CD4-positive, alpha-beta T cell (primary cell): ENCODE measurements at places on chromosomes 4 and X.

DNA sequence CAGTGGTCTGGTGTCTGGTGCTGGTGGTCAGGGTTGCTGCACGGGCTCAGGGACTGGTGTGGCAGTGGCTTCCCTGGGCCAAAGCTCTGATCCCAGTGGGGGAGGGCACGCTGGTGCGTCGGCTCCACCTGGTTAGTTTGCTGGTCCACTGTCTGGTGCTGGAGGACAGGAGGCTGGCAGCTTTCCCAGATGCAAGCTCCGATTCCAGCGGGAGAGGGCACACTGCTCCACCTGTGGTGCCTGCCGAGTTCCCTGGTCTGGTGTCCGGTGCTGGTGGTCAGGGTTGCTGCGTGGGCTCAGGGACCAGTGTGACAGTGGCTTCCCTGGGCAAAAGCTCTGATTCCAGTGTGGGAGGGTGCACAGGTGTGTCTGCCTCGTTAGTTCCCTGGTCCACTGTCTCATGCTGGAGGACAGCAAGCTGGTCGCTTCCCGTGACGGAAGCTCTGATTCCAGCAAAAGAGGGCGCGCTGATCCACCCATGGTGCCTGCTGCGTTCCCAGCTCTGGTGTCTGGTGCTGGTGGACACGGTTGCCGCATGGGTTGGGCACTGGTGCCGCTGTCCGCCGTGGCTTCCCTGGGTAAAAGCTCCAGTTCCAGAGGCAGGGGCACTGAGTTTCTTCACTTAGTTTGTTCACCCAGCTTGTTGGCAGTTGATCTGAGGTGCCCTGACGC lies 5.8 kb downstream of the VMA21 start:
- no peak overlapping the region for H3K27ac ChIP-seq
- H3K4me3 ChIP-seq: no peak overlapping the region
- peaks cover 5% of the 10 kb centered on the region for H3K4me1 ChIP-seq

- H3K4me1 ChIP-seq: no peaks in the 10 kb centered on the region
- H3K4me3 ChIP-seq: no peak overlapping the region
- DNase-seq: no peak
- no peaks in the 10 kb centered on the region for H3K36me3 ChIP-seq
Measured at GRCh38 chr4:1414831-1415680, 8.8 kb upstream of the NKX1-1 start.

GRCh38 chr4:5656415-5656814 lies 51.9 kb downstream of the EVC2 start:
- H3K36me3 ChIP-seq: no peaks in the 10 kb centered on the region
- DNase-seq: no peak
- no peaks in the 10 kb centered on the region for H3K27me3 ChIP-seq
- H3K4me3 ChIP-seq: no peak overlapping the region
- no peak overlapping the region for H3K27ac ChIP-seq

DNA sequence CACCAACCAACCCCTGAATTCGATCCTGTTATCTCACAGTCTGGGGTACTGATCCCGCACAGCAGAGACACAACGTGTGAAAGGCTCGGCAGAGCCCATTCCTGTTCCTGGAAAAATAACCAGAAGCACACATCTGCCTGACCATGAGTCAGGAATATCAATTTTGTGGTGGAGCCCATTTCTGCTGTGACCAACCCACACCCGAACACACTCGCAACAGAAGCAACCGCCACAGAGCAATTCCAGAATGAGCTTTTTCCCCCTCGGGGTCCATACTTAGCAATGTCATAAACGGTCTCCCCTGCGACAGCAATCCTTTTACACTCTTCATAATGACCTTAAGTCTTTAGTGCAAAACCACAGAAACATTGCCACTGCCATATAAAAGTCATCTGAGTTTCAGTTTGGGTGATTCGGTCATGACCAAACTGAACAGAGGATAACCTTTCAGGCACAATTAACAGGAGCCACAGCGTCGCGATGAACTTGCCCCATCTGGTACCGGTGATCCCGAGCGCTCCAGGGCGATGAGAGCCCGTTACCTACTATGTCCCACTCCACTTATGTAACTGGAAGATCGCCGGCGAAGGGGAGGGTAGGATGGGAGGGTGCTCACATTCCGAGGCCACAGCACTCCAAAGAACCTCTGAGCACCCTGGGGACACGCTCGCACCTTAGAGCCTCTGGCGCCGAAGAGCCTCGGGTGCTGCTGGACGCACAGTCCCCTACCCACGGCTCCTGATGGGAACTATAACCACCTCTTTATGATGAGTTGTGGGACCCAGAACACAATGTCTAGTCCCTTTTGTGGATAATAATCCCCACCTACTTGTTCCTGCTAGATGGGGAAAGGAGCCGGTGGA lies 1.1 kb downstream of the MECP2 start:
- peaks cover 46% of the 10 kb centered on the region for H3K4me1 ChIP-seq
- H3K4me3 ChIP-seq: peak overlapping the region; percentile 90
- DNase-seq: no peak
- H3K27ac ChIP-seq: peak overlapping the region; percentile 86
- no peaks in the 10 kb centered on the region for H3K27me3 ChIP-seq

DNA sequence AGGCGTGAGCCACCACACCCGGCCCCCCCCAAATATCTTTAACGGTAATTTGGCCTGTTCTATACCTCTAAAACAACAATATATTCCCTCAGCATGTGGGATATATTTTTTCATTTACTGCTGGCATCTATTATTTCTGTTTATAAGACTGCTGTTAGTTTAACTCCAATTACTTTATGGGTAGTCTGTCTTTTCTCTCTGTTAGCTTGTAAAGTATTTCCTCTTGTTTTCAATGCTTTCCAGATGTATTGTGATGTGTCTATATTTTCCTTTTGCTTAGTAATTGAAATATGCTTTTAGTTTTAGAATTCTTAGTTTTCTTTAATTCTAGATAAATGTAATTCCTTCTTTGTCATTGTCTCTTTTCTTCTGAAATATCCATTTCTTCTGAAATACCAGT lies 445.8 kb downstream of the ANKRD50 start:
- no peak overlapping the region for H3K4me3 ChIP-seq
- H3K27ac ChIP-seq: no peak overlapping the region
- DNase-seq: no peak

DNA sequence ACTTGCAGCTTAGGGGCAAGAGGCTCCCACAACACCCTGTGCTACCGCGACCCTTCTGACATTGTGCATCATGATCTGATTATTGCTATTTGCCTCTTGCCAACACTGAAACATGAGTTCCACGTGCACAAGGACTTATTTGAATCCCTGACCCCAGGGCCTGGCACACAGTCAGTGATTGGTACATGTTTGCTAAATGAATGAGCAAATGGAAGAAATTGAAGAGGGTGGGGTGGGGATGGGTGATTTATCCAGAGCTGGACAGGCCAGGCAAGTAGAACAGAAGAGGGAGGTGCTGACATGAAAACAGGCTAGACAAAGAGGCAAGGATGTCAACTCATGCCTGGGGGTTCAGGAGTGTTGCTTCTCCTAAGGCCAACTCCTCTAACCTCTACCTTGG lies 24.9 kb upstream of the RPL39 start:
- H3K4me3 ChIP-seq: no peak overlapping the region
- H3K36me3 ChIP-seq: no peaks in the 10 kb centered on the region
- no peaks in the 10 kb centered on the region for H3K27me3 ChIP-seq
- peaks cover under 1% of the 10 kb centered on the region for H3K4me1 ChIP-seq
- no peak for DNase-seq
- H3K27ac ChIP-seq: no peak overlapping the region

GRCh38 chr4:126451237-126451873 lies 1136.6 kb downstream of the FAT4 start:
- no peaks in the 10 kb centered on the region for H3K4me1 ChIP-seq
- no peak overlapping the region for H3K27ac ChIP-seq
- DNase-seq: no peak
- no peaks in the 10 kb centered on the region for H3K36me3 ChIP-seq

DNA sequence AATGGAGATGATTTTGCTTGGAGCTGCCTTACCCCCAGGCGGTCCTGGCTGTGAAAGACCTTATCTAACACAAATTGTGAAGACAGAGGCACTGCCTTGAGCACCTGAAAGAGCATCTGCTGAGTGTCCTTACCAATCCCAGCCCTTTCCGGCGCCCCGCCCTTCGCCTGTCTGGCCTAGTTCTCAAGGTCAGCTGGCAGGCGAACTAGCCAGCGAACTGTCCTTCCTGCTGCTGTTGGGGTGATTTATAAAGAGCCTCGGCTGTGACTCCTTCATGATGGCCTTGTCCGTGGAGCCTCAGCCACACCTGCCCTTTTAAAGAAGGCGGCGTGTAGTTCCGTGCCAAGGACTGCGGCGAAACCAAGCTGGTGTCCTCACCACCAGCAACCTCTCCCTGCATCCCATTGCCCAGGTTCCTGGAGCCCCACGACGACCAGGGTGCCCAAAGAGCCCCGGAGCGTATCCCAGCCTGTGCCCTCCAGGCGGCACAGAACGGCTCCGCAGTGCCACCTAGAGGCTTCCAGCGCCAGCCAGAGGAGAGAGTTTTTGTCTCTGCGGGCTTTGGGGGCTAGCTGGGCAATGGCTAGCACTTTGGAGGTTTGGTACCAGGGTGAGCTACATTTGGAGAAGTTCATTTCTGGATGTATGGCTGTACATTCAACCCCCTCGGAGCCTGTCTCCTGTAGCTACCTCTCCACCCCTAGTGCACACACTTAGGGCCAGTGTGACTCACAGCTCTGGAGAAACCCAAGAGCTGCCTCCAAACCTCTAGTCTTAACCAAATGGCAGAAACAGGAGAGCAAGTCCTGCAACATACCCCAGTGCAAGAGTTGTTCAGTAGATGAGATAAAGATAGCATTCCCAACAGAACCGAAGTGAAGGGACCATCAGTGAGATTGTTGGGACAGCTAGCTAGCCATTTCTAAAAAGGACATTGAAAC lies 36.8 kb upstream of the VMA21 start:
- DNase-seq: peak; percentile 15
- H3K27ac ChIP-seq: no peak overlapping the region
- H3K36me3 ChIP-seq: no peaks in the 10 kb centered on the region
- H3K27me3 ChIP-seq: no peaks in the 10 kb centered on the region

GRCh38 chr4:42596918-42597317 lies 60.0 kb downstream of the ATP8A1 start:
- H3K27ac ChIP-seq: no peak overlapping the region
- no peaks in the 10 kb centered on the region for H3K36me3 ChIP-seq
- no peaks in the 10 kb centered on the region for H3K27me3 ChIP-seq

- H3K36me3 ChIP-seq: no peaks in the 10 kb centered on the region
- no peaks in the 10 kb centered on the region for H3K27me3 ChIP-seq
- no peak overlapping the region for H3K4me3 ChIP-seq
Measured at GRCh38 chr4:70000711-70001110, 4.9 kb downstream of the STATH start.

DNA sequence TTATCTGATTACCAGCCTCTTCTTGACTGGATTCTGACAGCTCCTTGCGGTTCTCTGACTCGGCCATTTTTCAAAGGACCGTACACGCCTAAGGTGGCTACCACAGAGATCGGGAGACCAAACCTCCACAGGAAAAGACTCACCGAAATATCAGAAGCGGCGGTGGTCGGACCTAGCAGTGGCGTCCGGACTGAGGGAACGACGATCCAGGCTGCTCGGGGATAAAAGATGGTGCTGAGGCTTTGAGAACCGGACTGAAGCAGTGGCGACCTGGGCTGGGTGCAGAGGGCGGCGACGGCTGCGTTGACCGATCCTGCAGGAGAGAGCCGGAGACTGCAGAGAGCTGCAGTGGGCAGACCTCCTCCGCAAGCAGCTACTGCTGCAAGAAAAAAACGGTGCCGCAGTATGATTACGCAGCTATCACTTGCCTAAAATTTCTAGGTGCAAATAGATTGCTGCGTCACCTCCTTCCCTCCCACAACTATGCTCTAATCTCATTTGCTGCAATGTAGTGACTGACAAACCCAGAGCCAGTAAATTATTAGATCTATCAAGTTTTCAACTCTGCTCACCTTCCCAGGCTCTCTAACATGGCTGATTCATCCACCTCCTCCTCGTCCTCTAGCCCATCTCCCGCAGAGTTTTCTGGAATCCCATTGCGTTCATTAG lies at the start of gene NAP1L2:
Gene NAP1L2, minus strand, starts transcription at position 426 of the 669 bp plus-strand sequence. Its CDS starts 359 bp downstream, at position 67.
- no peaks in the 10 kb centered on the region for H3K27me3 ChIP-seq
- H3K36me3 ChIP-seq: no peaks in the 10 kb centered on the region
- DNase-seq: peak; percentile 52
- H3K4me3 ChIP-seq: peak within 1 kb of the TSS; percentile 70
- H3K4me1 ChIP-seq: no peaks in the 10 kb centered on the region

DNA sequence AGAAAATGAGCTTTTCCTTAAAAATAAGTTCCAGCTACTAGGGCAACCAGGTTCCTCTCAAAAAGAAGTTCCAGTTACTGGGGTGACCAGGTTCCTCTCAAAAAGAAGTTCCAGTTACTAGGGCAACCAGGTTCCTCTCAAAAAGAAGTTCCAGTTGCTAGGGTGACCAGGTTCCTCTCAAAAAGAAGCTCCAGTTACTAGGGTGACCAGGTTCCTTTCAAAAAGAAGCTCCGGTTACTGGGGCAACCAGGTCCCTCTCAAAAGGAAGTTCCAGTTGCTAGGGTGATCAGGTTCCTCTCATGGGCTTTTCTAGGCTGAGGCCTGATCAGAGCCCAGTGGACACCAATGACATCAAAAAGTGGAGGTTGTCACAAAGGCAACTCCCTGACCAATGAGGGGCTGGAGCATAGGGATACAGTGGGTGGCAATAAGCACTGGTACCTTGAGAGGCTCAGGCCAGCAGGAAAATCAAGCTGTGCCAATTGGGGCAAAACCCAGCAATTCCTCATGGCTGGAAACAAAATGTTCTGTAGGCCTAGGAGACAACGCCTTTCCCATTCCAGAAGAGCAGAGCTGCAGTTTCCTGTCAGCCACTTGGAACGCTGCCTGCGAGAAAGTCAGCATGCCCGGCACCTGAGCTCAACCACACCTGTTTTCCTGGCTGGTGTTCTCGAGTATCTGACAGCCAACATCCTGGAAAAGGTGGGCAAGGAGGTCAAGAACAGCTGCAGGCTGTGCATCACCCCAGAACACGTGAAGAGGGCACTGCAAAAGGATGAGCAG lies 12.3 kb upstream of the SYTL5 start:
- no peak overlapping the region for H3K4me3 ChIP-seq
- H3K27ac ChIP-seq: no peak overlapping the region
- DNase-seq: peak; percentile 47
- H3K36me3 ChIP-seq: no peaks in the 10 kb centered on the region
- no peaks in the 10 kb centered on the region for H3K27me3 ChIP-seq
- no peaks in the 10 kb centered on the region for H3K4me1 ChIP-seq

- H3K4me1 ChIP-seq: no peaks in the 10 kb centered on the region
- no peak overlapping the region for H3K4me3 ChIP-seq
- peak; percentile 56 for DNase-seq
- no peak overlapping the region for H3K27ac ChIP-seq
- H3K36me3 ChIP-seq: no peaks in the 10 kb centered on the region
Measured at GRCh38 chrX:70196961-70197720, 19.9 kb downstream of the DGAT2L6 start.

- no peak overlapping the region for H3K4me3 ChIP-seq
- DNase-seq: no peak
- no peaks in the 10 kb centered on the region for H3K36me3 ChIP-seq
- H3K4me1 ChIP-seq: no peaks in the 10 kb centered on the region
Measured at GRCh38 chr4:93016350-93016749, 712.6 kb downstream of the GRID2 start.

GRCh38 chrX:118825227-118825626 lies 1.6 kb downstream of the ZCCHC12 start:
- DNase-seq: no peak
- H3K4me1 ChIP-seq: peaks cover 30% of the 10 kb centered on the region
- H3K4me3 ChIP-seq: no peak overlapping the region
- no peak overlapping the region for H3K27ac ChIP-seq
